NT2/D1 (cell line): ENCODE measurements at places on chromosomes 5 and 9.
A peak's percentile ranks its signal among the peaks of the same experiment; 100 is the strongest.

DNA sequence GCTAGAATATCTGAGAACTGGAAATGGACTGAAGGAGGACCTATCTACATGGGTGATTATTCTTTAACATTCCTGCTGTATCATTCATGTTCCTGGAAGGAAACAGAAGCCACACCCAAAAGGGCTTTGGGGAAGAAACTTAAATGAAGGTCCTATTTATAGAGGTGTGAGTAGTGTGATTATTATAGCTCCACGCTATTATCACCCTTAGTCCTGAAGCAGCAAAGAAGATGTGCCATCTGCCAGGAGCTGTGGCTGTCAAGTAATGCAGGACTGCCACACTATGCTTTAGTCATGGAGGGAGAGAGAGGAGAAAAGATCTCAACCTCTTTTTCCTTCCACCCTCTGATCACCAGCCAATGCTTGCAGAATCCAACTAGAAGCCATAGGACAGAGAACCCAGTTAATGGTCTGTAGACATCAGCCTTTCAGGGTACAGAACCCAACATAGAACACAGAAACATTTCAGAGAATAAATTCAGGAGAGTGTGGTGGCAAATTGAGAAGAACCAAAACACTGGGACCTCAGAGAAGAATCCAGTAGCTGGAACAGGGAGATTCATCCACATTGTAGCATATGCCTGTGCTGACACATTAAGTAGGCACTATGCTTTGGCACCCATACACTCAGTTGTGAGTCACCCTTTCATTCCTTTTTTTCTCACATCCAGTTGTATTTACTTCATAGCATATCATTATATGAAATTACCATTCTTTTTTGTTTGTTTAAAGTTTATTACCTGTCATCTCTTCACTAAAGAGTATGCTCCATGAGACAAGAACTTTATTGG lies 21.0 kb upstream of the RNF180 start:
- DNase-seq: no peak

DNA sequence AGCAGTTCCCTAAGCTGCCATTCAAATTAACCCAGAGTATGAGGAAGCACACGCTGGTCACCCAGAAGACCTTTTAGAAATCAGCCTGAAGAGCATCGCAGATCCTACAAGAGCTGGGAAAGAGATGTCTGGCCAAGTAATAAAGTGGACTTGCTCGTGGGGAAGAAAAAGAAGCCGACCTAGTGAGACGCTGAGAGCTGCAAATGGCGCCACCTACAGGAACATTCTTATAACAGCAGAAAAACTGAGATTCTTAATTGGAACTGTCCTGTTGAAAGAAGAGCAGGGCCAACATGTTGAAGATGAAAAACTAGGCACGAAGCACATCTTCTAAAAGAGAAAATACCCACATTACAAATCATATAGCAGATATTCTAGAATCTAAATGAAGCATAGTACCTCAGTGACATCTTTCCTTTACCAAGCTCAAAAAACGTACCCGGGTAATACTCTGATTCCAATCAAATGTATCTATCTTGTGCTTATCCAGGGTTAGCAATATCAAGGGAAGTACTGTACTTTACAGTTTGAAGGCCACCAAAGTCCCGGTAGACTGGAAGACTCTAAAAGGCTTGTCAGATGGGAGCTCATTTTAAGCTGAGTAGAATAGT lies 3.9 kb upstream of the GNAQ start:
- peak; percentile 74 for DNase-seq

DNA sequence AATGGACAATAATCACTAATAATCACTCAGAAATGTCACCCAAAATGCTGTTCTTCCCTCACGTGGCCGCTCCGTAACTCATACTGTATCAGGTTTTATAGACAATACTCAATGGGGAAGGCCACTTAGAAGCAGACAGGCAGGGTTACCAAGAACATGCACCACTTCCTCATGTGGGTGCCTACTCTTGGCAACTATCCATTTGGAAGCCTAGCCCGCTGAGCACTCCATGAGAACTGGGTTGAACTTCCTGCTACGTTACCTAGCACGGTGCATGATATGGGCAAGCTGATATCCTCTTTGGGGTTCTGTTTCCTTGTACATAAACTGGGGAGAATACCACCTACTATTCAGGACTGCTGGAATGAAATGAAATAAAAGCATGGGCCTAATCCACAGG lies 14.3 kb downstream of the DAP start:
- DNase-seq: no peak

- DNase-seq: no peak
These were observed 43.2 kb downstream of the NPR3 start for GRCh38 chr5:32754284-32754683.

DNA sequence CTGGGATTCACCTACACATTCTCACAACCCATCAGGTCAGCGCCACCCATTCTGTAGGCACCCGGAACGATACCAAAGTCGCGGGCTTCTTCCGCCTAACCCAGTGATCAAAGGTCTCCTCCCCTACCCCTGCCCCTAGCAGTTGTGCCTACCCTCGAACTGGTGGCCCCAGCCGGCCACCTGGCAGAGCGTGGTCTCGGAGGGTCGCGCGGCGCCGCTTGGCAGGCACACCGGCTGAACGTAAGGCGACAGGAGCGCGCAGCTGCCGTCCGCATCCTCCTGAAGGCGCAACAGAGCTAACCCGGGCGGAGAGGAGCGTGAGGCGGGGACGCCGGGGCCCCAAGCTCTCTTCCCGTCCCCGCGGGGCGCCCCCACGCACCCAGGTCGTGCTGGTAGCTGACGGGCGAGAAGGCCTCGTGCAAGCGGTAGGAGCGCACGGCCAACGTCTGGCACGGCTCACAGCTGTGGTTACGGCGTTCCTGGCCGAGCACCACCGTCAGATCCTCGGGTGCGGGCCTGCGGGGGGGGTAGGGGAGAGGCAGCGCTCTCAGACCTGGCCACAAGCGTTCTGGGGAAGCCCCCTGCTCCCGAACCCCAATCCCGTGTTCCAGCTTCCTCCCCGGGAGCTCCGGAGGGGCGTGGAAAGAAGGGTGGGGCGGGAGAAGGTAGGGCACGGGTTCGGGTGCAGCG lies 2.8 kb upstream of the PFN3 start:
- no peak for DNase-seq

GRCh38 chr9:124795881-124796431 lies 19.0 kb downstream of the OLFML2A start:
- no peak for DNase-seq

DNA sequence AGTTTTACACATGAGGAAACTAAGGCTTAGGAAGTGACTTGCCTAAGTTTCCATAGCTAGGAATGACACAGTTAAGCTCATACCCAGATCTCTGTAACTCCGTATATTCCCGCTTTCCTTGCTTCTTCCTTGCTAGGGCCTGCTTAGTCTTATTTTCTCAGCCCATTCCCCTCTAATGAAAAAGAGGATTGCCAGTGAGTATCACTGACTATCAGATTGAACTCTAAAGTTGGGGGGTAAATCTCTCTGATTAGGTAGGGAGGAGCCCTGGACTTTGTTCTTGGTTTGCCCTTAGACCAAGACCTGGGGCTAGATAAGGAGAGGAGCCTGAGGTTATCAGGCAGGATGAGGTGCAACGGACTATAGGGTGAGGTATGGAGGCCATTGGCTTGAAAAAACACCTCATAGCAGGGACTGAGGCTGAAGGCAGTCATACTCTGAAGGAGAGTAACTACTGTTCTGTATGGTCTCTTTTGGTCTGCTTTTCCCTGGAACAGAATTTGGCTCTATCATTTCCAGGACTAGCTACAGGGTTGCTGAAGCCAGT lies 2.5 kb downstream of the TRIM32 start:
- no peak for DNase-seq

DNA sequence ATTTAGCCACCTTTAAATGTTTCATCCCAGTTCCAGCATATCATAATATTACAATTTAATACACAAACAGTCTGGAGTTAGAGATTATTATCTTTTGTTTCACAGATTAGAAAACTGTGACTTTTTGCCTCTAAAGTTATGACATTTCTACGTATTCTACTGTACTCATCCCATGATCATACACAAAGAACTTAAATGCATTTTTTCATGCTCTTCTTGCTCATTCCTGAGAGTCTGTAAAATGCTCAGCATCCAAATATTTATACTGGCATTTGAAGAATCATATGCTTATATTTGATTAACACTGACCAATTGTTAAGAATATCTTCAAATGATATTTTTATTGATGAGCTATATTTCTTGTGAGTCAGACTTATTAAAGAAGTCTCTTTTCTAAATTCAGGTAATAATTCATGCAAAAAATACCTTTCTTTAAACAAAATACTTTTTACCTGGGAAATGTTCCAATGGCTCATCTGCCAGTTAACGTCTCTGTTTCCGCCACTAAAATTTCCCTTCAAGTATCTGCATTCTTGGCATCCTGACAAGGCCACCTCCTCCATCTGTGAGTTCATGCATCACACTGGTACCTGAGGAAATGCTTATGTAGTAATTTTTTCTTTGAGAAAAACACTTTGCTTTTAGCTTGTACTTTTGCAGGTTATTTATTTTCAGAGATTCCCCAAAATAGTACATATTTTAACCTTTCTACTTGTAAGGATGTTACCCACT lies 139.6 kb upstream of the RASA1 start:
- DNase-seq: no peak

GRCh38 chr5:176535101-176535663 lies 2.0 kb downstream of the RNF44 start:
- no peak for DNase-seq

DNA sequence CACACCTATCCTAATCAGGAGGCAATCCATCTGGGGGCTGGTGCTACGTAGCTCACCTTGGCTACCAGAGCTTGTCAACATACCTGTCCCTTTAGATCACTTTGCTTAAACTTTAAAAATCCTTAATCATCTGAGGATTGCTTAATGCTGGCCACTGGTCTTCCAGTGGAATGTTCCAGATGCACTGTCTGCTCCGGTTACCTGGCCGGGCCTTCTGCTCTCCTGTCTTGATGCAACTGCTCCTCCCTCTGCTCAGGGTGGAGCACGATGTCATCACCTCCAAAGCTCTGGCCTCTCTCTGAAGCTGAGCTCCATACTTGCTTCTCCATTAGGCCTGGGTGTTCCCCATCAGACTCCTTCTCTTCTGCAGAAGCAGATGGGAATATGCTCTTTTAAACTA lies 106.5 kb upstream of the OTULINL start:
- no peak for DNase-seq

DNA sequence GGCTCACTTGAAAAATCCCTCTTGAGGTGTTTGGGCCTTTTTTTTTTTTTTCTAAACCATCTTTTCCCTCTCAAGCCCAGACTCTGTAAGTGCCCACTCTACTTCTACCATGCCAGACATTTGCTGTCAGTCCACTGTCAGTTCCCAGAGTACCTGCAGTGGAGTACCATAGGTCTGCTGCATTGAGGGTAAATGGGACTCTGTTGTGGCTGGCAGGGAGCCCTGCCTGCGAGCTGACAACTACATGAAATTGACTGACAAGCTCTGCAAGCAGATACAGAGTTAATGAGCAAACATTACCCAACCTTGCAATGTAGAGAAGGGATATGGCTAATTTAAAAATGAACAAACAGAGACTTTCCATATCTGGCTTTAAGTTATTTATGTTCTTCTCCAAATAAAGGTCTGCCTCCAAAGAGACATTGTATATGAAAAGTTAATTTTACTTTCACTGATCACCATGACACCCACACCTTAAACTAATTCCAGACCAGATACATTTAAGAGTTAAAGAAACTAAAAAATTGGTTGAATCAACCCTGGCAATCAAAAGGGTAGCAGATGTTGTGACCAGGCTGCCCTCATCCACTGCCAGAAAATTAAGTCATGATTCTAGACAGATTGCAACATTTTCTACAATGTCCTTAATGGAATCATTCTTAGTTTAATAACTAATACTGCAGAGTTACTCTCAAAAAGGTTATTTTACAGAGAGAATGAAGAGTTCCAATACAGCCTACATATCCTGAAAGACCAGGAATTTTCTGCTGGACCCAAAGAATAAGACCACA lies 100.4 kb upstream of the PAM start:
- DNase-seq: no peak

DNA sequence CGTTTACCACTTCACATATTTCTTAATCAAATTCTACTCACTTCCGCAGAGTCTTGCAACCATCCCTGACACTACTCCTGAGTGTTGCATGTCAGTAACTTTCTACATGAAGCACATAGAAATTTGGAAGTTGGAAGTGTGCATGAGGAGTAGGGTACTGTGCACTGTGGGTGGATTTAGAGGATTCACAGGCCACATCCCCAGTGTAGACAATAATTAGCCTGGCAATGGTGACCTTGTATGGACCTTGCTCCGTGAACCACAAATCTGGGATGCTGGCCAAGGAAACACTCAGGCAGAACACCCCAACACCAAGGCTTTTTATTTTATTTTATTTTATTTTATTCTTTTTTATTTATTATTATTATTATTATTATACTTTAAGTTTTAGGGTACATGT lies 25.5 kb downstream of the CTSL start:
- no peak for DNase-seq

GRCh38 chr5:34533582-34534522 lies 122.3 kb upstream of the RAI14 start:
- DNase-seq: no peak

DNA sequence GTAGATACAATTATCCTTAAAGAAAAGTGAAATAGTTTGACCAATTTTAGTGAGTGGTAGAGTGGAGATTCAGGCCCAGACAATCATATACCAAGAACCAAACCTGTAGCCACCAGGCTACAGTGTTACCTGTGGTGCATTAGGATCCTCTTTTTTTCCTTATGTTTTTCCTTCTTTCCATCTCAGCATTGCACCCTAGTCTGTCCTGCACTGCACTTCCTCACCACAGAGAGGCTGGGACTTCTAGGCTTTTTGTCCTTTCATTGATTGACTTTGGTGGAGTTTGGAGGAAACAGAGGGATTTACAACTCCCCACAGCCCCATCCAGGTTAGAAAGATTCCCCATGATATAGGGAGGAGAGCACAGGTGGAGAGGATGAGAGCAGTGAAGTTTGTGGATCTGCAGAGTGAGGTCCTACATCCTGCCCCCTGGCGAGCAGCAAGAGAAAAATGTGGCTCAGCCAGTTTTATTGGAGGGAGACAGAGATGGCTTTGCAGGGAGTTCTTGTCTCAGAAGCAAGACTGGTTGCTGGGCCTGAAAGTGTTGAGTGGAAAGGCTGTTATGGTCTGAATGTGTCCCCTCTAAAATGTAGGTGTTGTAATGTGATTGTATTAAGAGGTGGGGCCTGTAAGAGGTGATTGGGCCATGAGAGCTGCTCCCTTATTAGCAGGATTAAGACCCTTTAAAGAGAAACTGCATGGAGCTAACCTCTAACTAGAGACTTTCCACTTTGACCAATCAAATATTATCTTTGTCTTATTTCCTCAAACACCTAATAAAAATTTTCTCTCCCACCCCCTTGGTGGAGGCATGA lies 36.2 kb downstream of the KIF4B start:
- DNase-seq: no peak

GRCh38 chr9:135741276-135742219 lies 39.6 kb downstream of the KCNT1 start:
- no peak for DNase-seq
